Activated CD4-positive, alpha-beta T cell treated with anti-CD3 and anti-CD28 coated beads, Interleukin-2, Interleukin-6, amounts not matched to agents 100 ng/mL and 50 ng/mL, durations not matched to agents 16 hours and 8 hours (primary cell): ENCODE measurements at places on chromosomes 5 and 9.

DNA sequence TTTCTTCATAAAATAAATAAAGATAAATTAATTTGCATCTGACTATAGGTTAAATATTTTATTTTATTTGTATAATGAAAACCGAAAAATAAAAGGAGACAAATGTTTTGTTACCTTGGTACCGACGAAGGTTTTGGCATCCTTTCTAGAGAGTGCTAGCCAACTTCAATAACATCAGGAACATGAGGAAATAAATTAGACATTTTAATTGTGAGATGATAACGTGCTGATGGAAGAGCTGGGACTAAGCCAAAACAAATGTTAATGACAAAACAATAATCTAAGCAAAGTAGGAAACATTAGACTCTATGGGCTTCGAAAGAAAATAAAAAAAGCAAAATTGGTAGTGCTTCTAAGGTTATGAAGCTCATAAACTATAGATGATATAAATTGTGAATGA, 201.0 kb downstream of the IRX2 start:
- DNase-seq = no peak

GRCh38 chr9:6247266-6247665, 31.7 kb downstream of the IL33 start:
- DNase-seq = peak; percentile 24

- no peak for DNase-seq
Observed at GRCh38 chr5:58317009-58317408, 142.9 kb downstream of the PLK2 start.

- no peak for DNase-seq
Observed at GRCh38 chr9:9002826-9003583, 1203.4 kb upstream of the DMAC1 start.

GRCh38 chr5:172766287-172767108, 4.5 kb downstream of the DUSP1 start:
- DNase-seq = no peak

DNA sequence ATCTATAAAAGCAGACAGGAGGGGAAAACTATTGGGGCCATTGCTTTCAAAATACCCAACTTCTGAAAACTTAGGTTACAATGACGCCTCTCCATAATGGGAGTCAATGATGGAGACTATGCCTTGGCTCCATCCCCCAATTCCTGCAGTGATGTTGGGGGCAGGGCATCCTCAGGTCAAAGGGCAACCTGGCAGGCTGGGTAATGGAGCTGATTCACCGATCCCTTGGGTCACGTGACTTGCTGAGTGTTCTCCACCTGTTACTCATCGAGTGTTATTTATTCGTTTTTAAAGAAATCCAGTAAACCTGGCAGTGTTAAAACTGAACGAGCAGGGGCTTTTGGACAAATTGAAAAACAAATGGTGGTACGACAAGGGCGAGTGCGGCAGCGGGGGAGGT, 244.4 kb downstream of the FAM114A2 start:
- no peak for DNase-seq

- no peak for DNase-seq
Observed at GRCh38 chr9:88628114-88628513, 93.1 kb downstream of the NXNL2 start.

DNA sequence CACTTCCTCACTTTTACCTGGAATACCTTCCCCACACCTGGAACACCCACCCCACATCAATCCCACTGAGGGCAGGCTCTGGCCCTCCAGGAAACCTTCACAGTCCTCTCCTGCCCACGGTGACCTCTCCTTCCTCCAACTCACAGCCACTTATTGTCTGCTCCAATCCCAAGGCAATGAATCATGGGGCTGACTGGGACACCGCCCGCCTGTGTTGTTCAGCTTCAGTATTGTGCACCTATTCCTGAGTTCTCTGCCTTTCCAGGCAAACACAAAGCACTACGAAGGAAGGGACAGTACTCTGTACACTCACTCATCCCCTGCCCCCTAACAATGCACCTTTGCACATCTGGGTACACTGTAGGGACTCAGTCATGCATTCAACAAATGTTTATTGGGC, 7.3 kb downstream of the PCDH1 start:
- no peak for DNase-seq

GRCh38 chr5:107616213-107616612, 54.5 kb downstream of the EFNA5 start:
- DNase-seq = no peak

DNA sequence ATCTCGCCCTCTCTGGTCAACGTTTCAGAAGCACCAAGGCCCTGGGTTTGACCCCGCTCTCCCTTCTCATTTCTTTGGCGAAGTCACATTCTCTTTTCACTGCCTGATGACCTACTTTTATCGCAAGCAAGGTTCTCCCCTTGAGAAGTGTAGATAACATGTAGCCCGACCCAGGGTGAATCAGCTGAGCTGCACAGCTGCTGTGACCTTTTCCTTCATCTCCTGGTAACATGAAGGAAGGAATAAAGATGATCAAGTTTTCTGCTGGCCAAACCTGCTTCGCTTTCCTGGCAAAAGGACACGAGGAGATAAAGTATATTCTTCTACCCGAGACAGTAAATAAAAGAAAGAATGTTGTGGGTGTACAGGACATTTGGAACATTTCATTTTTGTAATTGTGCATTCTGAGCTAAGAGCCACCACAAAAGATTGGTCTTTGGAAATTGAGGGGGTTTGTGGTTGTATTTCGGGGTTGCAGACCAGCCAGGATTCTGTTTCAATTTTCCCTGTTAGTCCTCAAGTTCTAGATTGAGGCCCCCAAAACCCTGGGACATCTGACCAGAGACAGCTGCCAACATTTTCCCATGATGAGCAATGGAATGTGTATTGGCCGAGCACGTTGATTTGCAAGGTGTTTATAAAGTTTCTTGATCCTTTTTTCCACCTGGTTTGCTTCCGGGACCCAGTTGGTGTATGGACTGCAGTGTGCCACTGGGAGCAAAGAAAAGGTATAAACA, 155.1 kb upstream of the ZNF462 start:
- no peak for DNase-seq

GRCh38 chr5:172782169-172783039, 11.4 kb upstream of the DUSP1 start:
- no peak for DNase-seq

DNA sequence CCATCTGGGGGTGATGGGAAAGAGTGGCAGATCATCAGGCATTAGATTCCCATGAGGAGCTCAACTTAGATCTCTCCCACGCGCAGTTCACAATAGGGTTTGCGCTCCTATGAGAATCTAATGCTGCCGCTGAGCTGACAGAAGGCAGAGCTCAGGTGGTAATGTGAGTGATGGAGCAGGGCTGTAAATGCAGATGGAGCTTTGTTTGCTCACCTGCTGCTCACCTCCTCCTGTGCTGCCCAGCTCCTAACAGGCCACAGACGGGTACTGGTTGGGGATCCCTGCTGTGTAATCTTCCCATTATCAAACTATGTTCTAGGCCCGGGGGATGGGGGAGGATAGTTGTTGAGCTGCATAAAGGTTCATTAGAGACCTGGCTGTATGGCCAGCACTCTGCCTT, 58.4 kb downstream of the UGCG start:
- DNase-seq = no peak

DNA sequence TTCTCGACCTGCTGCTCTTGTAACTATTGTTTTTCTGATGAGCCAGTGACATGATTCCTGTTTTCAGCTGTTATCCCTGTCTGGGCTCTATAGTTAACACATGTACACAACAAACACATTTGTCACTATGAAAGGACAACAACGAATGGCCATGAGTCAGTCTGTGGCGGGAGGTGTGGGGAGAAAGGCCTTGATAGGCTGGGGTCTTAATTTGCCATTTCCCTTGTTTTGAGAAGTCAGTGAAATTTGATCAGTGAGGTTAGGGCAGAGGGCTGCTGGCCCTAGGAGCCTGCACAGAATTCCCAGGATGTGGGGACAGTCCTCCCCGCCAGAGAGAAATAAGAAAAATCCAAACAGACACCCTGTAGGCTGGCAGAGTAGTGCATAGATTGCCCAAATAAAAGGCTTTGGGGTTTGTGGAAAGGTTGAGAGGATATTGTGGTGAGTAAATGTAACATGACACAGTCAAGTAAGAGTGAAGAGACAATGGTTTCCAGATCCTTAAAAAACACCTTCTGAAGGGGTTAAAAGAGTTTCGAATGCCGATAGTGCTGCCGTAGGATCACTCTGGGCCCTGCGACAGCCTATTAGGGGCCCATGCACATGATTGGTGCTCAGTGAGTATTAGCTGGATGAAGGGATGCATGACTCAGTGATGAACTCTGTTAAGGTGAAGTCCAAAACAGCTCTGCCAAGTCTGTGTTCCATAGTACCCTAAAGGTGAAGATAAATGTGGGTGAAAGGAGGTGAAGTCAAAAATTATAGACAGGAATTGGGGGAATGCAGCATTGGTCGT, 110.9 kb upstream of the PRRC1 start:
- no peak for DNase-seq

DNA sequence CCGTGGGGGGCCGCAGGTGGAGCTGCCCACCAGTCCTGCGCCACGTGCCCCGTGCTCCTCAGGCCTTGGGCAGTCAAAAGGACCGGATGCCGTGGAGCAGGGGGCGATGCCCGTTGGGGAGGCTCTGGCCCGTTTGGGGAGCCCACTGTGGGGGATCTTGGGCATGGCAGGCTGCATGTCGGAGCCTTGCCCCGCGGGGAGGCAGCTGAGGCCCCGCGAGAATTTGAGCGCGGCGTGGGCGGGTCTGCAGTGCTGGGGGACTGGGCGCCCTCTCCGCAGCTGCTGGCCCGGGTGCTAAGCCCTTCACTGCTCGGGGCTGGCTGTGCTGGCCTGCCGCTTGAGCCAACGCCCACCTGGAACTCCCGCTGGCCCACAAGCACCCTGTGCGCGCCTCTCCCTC, 445.6 kb upstream of the EDIL3 start:
- DNase-seq = no peak

- DNase-seq = peak; percentile 19
Observed at GRCh38 chr5:159424123-159424522, 93.8 kb upstream of the IL12B start.

GRCh38 chr5:72386639-72387038, 66.5 kb downstream of the PTCD2 start:
- no peak for DNase-seq

- no peak for DNase-seq
Observed at GRCh38 chr9:115672477-115673316, 480.9 kb upstream of the PAPPA start.

- DNase-seq = peak; percentile 10
Observed at GRCh38 chr5:68661237-68661636, 432.6 kb upstream of the SLC30A5 start.
